NCI-H1105 treated with DMSO at 0.1 percent for 48 hours (cell line): ENCODE measurements at places on chromosomes 6 and 20.

- DNase-seq = no peak
Measured at GRCh38 chr6:138157986-138158638, 3.6 kb upstream of the ARFGEF3 start.

GRCh38 chr6:41255110-41255509 is 27.0 kb downstream of the TREML4 start:
- DNase-seq = no peak

DNA sequence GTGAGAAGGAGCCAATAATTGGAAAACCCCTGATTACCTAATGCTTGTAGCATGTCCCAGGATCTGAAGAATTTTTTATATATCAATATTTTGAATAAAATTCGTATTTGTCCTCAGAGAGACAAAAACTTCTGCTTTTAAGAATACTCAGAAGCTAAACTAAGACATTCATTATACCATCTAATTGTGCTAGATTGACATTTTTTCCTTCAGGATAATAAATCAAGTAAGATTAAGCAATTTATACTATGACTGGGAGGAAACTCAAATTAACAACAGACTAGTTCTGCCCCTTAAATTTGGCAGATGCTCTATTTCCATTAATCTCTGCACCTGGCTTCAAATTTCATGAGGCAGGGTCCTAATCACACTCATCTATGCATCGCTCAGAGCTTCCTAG is 291.4 kb downstream of the PLCB1 start:
- peak; percentile 46 for DNase-seq

- DNase-seq = no peak
Measured at GRCh38 chr6:5990786-5991185, 15.9 kb downstream of the NRN1 start.

- DNase-seq = no peak
Measured at GRCh38 chr6:109768485-109768884, 77.4 kb downstream of the FIG4 start.

DNA sequence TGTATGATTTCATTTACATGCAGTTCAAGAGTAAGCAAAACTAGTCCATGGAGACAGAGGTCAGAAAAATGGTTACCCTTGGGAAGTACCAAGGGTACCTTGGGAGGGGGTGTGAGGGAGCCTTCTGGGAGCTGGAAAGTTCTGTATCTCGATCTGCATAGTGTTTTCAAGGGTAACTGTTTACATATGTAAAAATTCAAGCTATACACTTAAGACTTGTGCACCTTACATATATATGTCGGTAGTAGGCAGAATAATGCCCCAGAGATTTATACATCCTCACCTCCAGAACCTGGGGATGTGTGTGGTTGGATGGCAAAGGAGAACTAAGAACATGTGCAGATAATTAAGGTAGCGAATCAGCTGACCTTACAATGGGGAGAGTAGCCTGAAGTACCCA is 31.0 kb downstream of the GABRR2 start:
- no peak for DNase-seq

- no peak for DNase-seq
Measured at GRCh38 chr6:135012349-135012748, 42.3 kb downstream of the HBS1L start.

- DNase-seq = no peak
Measured at GRCh38 chr20:8183526-8183925, 51.5 kb downstream of the PLCB1 start.

GRCh38 chr6:147156218-147156617 is 48.0 kb upstream of the STXBP5 start:
- DNase-seq = no peak

DNA sequence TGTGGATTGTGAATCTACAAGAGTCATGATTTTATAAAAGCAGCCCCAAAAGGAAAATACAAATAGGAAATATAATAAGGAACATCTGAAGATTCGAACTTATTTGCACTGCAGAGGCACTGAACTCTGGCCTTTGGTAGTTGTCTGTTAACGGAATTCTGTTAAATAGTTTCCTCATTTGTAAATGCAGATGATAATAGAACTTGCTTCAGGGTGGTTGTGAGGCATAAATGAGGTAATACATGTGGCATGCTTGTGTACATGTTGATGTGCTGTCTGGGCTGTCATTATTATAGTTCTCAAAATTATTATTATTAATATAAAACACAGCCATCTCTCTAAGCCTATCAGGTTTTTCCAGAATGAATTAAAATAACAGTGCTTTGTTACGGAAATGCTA is 302.0 kb downstream of the NRN1 start:
- DNase-seq = no peak

GRCh38 chr6:168183613-168183970 is 104.6 kb upstream of the FRMD1 start:
- DNase-seq = no peak

DNA sequence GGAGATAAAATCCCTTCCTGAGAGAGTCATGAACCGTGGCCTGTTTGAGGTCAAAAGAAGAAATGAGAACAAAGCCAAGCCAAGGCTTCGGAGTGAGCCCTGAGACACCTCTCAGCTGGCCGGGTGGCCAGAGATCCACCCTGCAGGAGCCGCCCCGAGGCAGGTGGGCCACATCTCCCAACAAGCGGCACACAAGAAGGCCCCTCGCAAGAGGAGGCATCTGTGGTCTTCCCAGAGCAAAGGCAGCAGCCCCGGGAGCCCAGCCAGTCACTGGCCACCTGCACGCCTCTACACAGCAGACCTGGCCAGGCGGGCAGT is 30.9 kb upstream of the AFDN start:
- no peak for DNase-seq

- DNase-seq = no peak
Measured at GRCh38 chr6:149897015-149897697, 757 bp downstream of the RAET1E start.

GRCh38 chr6:25485821-25486534 is 166.0 kb upstream of the SCGN start:
- peak; percentile 91 for DNase-seq

GRCh38 chr6:131116321-131116720 is 18.9 kb upstream of the AKAP7 start:
- no peak for DNase-seq

GRCh38 chr6:102995491-102995890 is 1602.0 kb downstream of the GRIK2 start:
- DNase-seq = no peak

- DNase-seq = no peak
Measured at GRCh38 chr6:112806163-112806865, 459.2 kb downstream of the RFPL4B start.

- no peak for DNase-seq
Measured at GRCh38 chr6:158417760-158418098, 105.5 kb downstream of the TULP4 start.

DNA sequence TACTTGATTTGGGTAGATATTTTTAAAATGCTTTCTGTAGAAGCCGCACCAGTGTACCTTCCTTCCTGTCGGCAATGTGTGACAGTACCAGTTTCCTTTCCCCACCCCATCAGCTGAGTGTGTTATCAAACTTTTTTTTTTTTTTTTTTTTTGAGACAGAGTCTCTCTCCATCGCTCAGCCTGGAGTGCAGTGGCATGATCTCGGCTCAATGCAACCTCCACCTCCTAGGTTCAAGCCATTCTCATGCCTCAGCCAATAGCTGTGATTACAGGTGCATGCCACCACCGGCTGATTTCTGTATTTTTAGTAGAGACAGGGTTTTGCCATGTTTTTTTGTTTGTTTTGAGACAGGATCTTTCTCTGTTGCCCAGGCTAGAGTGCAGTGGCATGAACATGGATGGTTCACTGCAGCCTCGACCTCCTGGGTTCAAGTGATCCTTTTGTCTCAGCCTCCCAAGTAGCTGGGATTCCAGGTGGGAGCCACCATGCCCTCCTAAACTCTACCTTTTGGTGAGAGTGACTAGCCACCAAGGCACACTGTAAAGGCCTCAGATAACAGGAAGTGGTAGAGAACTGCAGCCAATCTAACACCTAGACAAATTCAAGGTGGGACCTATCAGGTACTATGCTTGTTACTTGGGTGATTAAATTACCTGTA is 26.5 kb upstream of the ZBTB22 start:
- no peak for DNase-seq

- DNase-seq = no peak
Measured at GRCh38 chr6:13635948-13636658, 21.0 kb downstream of the NOL7 start.

GRCh38 chr6:165805636-165806035 is 142.6 kb upstream of the PDE10A start:
- DNase-seq = no peak

- no peak for DNase-seq
Measured at GRCh38 chr20:58694241-58695083, 1.9 kb downstream of the NPEPL1 start.

- DNase-seq = no peak
Measured at GRCh38 chr6:48471326-48471725, 360.3 kb upstream of the PTCHD4 start.

GRCh38 chr6:165325609-165326008 is 16.2 kb upstream of the C6orf118 start:
- DNase-seq = no peak

DNA sequence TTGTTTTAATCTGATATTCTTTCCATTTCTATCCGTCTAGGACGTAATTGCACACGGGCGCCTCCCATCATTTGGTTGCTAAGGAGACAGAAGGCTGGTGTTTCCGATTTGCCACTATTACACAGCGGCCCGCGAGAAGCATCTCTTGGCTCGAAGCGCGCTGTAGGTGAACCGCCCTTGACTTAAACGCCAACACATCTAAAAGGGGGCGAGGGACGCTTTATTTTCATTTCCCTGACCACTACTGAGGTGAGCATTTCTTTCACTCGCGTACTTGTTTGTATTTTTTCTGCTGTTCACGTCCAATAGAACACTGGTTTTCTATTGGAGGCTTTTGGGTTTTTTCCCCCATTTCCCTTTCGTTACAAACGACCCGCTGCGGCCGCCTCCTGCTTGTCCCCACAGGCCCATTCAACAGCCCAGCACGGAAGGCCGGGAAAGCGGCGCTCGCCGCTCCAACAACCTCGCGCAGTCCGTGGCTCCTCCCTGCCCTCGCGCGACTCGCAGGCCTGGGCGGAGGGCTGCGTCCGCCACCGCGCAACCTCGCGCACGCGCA is 505 bp upstream of the WRNIP1 start:
- DNase-seq = peak; percentile 91

DNA sequence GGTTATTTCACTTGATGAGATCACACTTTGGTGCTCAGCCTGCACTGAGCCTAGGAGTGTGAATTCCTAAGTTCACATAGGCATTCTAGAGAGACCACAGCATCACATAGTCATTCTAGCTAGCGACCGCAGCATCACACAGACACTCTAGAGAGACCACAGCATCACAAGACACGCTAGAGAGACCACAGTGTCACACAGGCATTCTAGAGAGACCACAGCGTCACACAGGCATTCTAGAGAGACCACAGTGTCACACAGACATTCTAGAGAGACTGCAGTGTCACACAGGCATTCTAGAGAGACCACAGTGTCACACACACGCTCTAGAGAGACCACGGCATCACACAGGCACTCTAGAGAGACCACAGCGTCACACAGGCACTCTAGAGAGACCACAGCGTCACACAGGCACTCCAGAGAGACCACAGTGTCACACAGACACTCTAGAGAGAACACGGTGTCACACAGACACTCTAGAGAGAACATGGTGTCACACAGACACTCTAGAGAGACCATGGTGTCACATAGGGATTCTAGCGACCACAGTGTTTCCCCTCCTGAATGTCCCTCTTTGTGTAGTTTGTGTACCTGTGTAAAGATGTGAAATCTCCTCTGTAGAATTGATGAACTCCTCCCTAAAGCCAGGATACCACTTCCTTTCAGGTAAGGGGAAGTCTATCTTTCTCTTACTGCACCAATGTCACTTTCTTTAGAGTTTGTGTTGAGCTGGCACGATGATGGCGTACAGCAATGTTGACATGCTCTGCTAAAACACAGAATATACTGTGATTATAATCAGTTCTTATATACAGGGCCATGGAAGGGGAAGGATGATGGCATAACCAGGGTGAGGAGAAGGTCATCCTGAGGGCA is 169.4 kb downstream of the ZDHHC14 start:
- DNase-seq = no peak

DNA sequence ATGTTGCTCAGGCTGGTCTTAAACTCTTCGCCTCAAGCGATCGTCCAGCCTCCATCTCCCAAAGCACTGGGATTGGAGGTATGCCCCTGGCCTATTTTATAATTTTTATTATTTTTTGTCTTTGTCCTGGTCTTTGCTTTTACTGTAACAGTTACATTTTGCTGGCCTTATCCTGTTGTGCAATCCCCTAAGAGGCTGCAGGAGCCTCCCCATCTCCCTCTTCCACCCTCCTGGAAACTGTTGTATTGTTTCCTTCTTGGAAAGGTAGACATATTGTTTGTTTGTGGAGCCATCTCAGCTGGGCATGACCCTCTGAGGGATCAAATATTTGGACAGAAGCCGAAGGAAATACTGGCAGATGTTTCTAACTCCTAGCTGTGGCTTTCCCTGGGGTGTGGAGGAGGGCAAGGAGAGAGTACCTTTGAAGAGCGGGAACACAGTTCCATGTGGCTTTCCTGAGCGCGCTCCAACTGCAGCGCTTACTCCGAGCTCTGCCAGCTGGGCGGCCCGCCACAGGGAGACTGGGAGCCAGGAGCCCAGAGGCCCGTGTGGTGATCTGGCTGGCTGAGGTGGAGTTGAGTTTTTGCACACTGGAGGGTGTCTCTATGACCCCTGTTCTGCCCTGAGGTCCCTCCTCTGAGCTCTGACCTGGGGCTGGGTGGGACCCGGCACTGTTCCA is 4.9 kb downstream of the MAPK13 start:
- DNase-seq = no peak

- DNase-seq = no peak
Measured at GRCh38 chr6:105748737-105749161, 337.4 kb upstream of the PRDM1 start.

GRCh38 chr20:41168281-41169161 is 31.2 kb downstream of the PLCG1 start:
- no peak for DNase-seq

DNA sequence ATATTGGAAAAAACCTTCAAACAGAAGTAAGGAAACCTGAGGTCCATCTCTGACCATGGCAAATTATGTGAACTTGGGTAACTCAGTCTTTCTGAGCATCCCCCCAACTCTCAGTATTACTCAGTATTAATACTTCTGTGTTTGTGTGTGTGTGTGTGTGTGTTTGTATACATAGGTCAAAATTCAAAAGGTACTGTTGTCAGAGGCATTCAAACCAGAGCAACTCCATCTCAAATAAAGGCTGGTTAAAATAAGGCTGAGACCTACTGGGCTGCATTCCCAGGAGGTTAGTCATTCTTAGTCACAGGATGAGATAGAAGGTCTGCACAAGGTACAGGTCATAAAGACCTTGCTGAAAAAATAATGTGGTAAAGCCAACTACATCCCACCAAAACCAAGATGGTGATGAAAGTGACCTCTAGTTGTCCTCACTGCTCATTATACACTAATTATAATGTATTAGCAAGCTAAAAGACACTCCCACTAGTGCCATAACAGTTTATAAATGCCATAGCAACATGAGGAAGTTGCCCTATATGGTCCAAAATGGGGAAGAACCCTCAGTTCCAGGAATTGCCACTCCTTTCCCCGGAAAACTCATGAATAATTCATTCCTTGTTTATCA is 33.3 kb upstream of the SLC22A16 start:
- no peak for DNase-seq

GRCh38 chr6:46044881-46045617 is 29.4 kb upstream of the CLIC5 start:
- no peak for DNase-seq
